Gastroesophageal sphincter (tissue), 4 donors: ENCODE measurements at places on chromosomes 5 and 9. TPM values are rescaled to one million over a fixed set of nuclear protein-coding genes. Genes with fewer than 3 reads are reported as not detected.

The EIF4E1B gene
- total RNA-seq = not detected

The TRIM14 gene
- 7.5 TPM for total RNA-seq

The DMRT3 gene
- 0.12 TPM for total RNA-seq

The MSX2 gene
- total RNA-seq = 2.6 TPM

The DMRTA1 gene
- 3.7 TPM for total RNA-seq

The PCDHGA2 gene
- total RNA-seq = 3.3 TPM

The KCNIP1 gene
- total RNA-seq = not detected

The DAB2IP gene
- total RNA-seq = 43.4 TPM

The RACK1 gene
- total RNA-seq = 1,450 TPM

The ERCC8 gene
- 10.9 TPM for total RNA-seq

The PCSK1 gene
- total RNA-seq = 1.6 TPM
